ENCODE measurements at places on chromosomes 16 and 17.

DNA sequence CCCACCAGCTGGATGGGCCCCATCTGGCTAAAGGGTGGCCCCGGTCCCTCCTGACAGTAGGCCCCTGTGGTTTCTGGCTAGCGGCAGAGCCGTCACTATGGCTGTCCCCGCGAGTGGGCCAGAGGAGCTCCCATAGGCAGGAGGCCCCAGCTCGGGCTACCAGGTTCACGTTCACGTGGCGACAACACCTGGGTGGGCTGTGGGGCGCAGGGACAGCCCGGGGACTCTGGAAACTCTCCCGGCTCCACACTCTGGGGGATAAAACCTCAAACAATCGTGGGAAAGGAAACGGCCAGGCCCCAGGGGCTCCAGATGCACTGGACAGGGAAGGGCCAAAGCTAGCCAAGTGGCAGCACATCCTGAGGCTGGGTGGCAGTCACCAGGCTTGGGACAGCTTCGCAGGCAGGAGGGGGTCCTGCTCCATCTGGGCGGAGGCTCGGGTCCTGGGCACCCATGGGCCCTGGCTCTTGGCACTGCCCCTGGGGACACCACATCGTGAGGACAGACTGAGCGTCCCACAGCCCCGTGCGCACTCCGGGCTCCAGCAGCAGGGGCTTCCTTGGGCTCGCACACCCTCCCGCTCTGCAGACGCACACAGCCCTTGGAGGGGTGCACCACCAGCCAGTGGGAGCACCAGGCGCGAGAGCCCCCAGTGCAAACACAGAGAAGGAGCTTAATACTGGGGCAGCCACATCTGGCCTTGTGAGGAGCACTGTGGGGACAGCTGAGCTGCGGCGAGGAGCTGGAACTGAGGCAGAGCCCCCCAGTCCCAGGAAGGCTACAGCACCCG lies 4.4 kb downstream of the RNF166 start:
- no peak for DNase-seq

DNA sequence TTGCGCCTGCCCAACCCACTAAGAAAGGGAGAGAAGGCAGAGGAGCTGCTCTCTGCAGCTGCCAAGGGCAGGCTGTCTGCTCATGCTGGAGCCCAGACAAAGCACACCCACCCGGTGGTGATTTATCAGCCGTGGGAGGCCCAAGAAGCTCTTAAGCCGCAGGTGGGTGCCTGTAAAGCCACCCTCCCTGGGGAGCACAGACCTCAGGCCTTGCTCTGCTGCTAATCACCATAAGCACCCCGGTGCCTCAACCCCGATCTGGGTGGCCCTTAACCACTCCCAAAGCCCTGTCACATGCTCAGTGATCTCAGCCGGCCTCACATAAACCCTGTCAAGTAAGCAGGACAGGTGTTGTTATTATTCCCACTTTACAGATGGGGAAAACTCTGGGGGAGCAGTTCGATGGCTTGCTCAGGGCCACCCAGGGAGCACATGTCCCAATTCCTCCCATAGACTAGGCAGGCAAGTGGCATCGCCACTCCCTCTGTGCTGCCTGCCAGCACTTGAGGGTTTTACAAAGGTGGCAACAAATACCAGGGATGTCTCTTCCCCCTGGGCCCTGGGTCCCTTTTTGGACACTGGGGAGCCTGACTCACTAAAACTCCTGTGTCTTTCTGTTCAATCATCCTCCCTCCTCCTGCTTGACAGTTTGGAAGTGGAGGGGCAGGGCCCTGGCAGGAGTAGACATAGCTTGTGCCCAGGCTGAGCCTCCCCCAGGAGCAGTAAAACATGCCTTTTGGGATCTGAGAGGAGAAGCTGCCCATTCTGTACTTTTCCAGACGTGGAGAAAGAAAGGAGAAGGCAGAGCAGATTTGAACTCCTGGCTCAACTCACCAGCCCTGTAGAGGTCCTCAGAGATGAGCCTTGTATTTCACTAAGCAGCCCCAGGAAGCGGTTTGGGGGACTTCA lies 299.3 kb downstream of the SOX9 start:
- DNase-seq, result no peak

- DNase-seq, result no peak
Observed at GRCh38 chr17:80593181-80593580, 48.5 kb downstream of the RPTOR start.

DNA sequence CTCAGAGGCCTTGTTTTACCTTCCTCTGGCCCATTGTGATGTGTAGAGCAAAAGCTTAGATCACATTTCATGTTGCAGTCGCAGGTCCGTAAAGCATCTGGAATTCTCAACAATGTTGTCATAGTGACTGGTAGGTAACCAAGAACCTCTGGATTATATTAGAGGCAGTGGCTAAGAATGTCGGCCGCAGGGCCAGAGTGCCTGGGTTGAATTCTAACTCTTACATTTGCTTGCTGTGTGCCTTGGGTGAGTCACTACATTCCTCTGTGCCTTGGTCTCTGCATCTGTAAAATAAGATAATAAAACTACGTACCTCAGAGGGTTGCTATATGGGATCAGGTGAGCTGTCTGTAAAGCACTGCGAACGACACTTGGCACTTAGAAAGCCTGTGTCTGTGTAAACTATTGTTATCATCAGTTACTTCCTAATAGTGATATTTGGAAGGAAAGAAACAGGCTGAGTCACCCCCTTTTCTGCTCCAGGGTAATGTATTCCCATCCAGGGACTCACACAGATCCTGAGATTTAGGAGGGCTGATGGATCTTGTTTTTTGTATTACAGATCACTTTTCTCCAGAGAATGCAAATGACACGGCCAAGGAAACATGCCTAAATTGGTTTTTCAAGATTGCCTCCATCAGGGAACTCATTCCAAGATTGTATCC lies 52.2 kb downstream of the VPS35L start:
- DNase-seq, result no peak

DNA sequence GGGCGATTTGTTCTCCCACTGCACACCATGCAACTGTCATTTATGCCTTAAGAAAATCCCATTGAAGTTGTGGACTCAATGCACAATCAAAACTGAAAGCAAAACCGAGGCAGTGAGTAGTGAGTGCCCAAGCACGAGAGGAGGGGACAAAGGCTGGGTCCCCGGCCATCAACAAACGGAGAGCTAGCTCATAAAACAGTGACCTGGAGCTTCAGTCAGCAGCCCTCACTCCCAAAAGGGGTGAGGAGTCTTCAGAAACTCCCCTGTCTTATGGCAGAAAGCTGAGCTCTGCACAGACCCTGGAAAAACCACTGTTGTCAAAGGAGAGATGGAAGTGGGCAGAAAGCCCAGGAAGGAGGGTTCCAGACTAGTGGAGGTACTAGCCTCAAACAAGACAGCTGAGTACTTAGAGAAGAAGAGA lies 96.9 kb downstream of the ADCY9 start:
- DNase-seq, result no peak

DNA sequence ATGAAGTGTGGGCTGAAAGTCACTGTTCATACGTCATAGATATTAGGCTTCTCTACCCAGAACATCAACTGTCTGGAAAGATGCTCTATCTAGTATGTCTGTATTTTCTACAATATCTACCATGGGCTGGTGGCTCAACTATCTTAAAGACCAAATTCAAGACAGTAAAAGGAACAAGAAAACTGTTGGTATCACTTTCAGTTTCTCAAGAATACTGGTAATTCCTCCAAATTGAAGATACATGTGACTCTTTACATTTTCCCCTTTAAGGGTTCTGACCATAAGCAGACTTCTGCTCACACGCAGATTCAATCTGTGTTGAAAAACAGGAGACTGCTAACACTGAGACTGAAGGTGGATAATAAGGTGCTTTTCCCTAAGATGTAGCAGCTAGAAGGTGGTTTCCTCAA lies 24.2 kb downstream of the XPO6 start:
- no peak for DNase-seq

GRCh38 chr17:46158323-46159296 lies 34.6 kb downstream of the KANSL1 start:
- DNase-seq, result no peak

- DNase-seq, result no peak
Observed at GRCh38 chr16:64295466-64295865, 826.4 kb downstream of the CDH11 start.

DNA sequence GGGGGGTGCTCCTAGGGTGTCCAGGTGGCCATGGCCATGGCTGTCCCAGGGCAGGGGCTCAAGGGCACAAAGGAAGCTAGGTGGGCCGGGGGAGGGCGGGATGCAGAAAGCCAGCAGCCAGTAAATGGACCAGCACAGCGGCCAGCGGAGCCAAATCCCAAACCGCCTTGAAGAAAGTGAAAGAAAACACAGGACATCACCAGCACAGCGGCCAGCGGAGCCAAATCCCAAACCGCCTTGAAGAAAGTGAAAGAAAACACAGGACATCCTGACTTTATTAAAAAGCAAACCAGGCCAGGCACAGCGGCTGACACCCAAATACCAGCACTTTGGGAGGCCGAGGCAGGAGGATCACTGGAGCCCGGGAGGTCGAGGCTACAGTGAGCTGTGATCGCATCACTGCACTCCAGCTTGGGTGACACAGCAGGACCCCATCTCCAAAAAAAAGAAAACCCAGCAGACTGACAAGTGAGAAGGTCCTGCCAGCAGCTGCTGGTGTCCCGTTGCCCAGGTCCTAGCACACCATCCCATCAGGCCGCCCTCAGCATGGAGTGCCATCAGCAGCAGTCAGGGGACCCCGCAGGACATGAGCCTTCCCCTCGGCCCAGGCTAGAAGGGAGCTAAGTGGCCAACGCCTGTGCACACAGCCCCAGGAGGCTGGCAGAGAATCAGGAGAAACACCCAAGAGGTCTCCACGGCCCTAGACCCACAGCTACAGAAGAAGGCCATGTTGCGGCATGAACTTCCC lies 17.0 kb downstream of the SLC38A10 start:
- DNase-seq, result no peak

- DNase-seq, result no peak
Observed at GRCh38 chr17:75396025-75396424, 9.5 kb downstream of the GRB2 start.

GRCh38 chr17:55661256-55661758 lies 61.4 kb downstream of the TMEM100 start:
- DNase-seq, result no peak

- no peak for DNase-seq
Observed at GRCh38 chr17:2024572-2025219, 438 bp downstream of the RTN4RL1 start.

DNA sequence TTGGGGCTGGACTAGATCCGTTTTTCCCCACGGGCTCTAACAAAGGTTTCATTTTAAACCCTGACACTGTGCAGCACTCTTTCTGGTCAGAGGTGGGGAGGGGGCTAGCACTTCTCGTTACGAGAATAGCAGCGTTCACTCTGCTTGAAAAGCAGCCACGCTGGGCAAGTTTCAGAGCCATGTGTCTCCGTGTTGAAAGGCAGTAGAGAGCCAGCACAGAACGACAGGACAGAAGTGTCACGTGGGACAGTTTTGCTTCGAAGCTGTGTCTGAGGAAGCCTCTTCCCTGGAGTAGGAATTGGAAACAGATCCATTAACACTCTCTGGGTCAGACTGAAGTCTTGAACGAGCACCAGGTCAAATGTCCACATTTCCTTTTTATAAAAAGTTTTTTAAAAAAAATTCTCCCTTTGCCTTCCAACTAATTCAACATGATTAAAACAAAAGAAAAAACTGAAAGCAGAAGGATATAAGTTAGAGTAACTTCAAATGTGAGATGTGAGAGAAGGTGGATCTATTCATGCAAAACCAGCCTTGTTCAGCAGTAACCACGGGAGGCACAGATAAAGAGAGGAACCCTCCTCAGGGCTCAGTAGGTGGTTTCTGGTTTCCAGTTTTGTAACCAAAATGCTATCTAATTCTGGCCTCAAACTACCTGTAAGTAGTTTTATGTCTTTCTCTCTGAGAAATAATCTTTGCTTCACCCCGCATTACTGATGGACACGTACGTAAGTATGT lies 65.0 kb downstream of the SMG6 start:
- DNase-seq, result no peak

DNA sequence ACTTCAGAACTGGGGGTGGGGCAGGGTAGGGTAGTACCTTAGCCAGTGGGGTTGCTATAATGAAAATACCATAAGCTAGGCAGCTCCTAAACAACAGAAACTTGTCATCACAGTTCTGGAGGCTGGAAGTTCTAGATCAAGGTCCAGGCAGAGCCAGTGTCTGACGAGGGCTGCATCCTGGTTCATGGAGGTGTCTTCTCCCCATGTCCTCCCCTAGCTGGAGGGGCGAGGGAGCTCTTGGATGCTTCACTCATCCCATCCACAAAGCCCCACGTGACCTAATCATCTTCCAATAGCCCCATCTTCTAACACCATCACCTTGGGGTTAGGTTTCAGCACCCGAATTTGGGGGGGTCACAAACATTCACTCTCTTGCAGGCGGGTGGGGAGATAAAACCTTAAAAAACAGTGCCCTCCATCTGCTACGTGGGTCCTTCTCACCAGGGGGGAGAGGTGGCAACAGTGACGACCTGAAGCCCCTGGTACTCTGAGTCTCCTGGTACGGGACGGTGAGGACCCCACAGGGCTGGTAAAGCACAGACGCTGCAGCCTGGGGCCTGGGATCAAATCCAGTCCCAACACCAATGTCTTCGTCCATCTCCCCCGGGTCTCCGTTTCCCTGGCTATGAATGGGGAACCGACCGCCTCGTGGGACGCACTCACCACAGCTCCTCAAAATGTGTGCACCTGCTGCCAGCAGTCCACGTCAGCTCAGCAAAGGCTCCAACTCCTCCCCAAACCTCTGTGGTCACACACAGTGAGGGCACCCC lies 22.8 kb downstream of the RAB40B start:
- no peak for DNase-seq

DNA sequence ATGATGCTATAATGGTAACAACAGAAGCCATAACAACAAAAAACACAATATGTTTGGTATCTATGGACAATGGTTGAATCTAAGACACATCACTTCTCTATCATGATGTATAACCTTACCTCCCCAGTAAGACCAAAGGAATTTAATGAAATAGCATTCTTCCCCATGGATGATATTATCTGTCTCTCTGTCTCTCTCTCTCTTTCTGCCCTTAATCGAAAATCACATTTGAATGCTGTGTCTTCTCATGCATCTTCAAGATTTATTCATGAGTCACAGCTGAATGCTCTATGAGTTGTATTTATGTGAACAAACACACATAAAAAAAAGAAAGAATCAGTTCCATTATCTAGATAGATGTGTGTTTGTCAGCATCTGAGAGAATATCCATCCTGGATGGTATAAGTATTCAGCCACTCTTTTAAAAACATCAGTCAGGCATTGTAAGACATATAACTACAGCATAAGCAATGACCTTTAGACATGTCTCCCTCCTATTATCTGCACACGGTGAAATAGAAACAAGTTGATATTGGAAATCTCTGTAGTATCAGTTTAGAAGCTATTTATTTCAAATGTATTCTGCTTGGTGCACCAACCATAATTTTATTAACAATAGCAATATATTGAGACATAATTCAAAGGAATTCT lies 433.3 kb downstream of the TOX3 start:
- no peak for DNase-seq

- DNase-seq, result no peak
Observed at GRCh38 chr17:55735731-55736405, 13.2 kb upstream of the TMEM100 start.

GRCh38 chr17:2828397-2829038 lies 32.3 kb downstream of the RAP1GAP2 start:
- DNase-seq, result no peak
